ENCODE measurements at places on chromosomes 3 and 15.

DNA sequence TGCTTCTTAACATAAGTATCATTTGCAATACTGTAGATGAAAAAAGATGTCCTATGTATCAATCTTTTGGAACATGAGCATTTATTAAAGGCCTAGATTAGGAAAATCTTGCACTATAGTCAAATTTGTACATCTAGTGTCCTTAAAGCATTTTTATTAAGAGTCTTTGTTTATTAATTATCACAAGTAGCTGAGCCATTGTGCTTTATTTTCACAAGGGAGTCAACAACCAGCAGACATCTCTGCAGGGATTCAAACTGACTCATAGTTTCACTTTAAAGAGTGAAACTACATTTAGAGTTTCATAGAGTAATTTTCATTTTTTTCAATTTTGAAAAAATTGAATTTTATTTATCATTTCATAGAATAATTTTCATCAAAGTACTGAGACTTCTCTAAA is 94.5 kb upstream of the EIF1B start:
- DNase-seq: no peak

GRCh38 chr3:30826531-30826942 is 67.9 kb downstream of the GADL1 start:
- peak; percentile 31 for DNase-seq

DNA sequence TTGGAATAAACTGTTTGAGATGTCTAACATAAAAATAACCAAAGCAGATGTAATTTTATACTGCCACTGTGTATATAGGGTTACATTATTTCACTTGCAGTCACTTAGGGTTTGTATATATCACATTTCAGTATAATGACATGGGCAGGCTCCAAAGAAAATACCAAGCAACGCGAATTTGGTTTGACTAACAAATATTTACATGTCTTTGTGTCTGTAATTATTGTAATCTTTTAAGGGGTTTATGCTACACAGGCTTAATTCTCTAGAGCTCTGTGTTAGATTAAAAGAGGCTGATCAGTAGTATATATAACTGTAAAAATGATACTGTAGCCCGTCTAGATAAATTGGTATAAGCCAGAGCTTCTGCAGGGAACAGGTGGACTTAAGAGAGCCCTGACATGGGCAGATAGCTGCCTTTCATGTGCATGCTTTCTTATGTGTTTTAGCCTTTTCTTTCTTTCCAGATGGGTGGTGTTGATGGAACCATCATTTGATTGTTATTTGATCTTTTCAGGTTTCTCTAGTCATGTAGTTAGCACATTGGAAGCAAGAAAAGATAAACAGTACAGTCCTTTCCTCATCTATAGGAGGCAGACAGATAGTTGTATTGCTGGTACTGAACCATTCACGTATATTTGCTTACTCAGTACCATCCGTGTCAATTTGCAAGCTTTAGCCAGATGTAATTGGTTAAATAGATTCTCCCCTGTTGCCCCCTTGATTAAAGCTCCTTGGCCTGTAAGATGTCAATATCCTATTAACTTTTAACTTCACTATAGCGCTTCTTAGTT is 86.1 kb downstream of the GALK2 start:
- no peak for DNase-seq

DNA sequence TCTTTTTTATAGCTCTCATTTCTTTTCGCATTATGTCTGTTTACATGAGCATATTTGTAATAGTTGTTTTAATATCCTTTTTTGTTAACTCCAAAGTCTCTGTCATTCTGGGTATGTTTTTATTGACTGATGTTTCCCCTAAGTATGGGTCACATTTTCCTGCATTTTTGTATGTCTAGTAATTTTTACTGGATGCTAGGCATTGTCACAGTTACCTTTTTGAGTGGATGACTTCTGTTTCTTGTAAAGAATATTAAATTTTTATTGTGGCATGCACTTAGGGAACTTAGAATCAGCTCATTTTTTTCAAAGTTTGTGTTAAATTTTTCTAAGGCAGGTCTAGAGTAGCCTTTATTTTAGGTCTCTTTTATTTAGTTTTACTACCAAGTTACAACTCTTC is 40.7 kb downstream of the ANAPC13 start:
- no peak for DNase-seq

DNA sequence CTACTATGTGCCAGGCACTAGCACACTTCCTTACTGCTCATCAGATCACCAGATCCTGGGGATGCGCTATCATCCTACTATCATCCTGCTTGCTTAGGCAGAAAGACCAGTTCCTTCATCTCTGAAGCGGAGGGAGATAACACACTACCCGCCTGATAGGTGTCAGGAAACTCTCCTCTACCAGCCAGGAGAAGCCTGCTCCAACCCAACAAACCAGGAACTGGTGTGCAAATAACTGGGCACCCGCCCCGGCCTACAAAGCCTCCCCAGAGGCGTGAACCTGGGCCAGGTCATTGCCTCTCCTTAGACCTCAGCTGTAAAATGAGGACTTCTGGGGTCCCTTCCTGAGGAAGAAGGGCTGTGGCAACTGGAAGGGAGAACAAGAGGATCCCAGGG is 61.5 kb downstream of the HOMER2 start:
- DNase-seq: no peak

DNA sequence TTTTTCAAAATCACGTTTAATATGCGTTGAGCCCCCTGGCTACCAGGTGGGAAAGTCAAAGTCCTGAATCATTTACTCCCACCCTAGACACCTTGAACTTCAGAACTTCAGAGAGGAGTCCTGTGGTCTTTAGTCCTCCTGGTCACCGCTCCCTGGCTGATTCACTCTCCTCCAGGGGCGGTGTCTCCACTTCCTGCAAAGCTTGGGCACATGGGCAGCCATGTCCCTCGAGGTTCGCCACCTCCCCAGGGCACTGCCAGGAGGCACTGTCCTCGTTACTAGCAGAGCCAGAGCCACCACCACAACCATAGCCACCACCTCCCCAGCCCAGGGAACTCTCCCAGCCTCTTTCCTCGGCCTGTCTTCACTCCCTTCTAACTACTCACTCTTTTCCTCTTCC is 31.0 kb downstream of the LOXL1 start:
- no peak for DNase-seq

DNA sequence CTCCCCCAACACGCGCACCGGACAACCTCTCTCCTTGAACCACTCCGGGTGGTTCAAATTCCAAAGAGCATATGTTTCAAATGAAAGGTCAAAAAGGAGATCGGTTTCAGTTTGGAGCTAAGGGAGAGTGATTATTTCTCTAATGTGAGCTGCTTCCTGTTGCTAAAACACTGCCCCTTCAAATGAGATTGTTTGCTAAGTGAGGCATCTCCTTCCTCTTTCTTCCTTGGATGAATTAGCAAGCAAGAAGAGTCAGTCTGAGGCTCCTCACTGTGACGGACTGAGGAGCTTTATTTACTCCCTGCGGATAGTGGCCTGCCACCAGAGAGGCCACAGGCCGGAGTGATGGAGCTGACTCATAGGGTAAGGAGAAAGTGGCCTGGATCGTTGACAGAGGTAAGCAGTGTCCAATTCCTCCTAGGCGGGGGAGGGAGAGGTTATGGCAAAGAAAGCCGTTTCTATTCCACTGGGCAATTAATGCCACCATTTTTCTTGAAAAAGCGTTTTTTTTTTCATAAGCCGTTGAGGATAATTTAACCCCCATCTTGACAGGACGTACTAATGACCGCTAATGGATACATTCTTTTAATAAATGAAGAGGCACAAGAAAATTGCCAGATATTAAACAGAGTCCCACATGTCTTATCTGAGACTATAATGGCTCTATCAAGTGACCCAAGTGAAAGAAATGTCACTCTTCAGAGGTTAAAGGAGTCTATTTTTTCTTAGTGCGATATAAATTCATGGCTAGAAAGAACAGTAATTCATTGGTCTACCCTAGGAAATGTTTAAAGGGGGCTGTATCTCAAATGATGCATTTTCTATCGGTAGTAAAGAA is 167.0 kb upstream of the ANKRD28 start:
- peak; percentile 48 for DNase-seq

- no peak for DNase-seq
These were observed 74.7 kb downstream of the NPTN start for GRCh38 chr15:73558529-73558928.

- DNase-seq: no peak
These were observed 156.7 kb downstream of the SERPINI1 start for GRCh38 chr3:167892205-167892604.

DNA sequence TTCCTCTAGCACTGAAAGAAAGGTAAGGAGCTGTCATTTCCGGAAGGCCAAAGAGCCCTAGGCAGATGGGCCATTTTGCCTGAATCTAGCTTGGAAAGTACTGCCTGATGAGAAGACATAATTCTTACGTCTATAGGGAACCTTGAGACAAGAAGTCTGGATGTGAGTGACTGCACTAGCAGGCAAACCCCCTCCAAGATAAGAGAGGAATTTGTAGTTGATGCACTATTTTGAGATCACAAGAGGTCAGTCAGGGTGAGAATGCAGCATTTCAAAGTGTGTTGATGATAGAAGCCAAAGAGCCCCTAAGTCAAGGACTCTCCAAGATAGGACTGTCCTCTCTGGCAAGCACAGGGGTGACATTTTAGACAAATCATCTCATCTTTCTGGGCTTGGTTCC is 99.2 kb downstream of the HES1 start:
- no peak for DNase-seq

GRCh38 chr3:71219744-71220638 is 363.5 kb downstream of the FOXP1 start:
- no peak for DNase-seq

DNA sequence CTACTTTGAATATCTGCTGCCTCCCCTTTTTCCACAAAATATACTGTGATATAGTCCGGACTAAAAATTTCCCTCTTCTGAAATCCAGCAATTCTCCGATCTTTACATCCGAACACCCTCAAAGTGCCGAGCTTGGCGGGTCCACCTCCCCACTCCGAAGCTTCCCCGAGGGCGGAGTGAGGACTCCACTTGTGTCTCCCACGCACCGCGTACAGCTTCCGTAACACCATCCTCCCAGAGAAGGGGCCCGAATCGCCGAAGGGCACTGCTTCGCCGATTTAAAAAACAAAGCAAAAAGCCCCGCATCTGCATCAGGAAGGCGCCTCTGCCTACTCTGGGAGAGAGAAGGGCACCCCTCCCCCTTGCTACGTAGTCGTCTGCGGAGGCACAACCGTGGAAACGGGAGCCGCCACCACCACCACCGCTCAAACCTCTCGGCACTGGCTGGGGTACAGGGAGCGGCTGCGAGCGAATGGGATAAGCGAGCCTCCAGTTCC is 551 bp downstream of the NCBP2 start:
- peak; percentile 46 for DNase-seq

Measured in AG08395 (cell line).